ENCODE measurements at places on chromosomes 11 and 22.

DNA sequence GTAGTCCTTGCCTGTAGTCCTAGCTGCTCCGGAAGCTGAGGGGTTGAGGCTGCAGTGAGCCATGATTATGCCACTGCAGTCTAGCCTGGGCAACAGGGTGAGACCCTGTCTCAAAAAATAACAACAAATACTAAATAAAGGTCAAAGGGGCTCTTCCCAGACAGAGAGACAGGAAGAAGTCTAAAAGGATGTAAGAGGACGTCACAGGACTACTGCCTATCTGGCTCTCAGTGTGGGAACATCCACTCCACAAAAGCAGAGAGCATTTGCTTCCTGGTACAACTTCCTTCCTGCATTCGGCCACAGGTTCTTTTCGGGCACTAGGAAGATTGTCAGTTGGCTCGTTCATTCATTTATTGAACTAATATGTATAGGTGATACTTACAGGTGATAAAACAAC is 110.6 kb downstream of the SGSM3 start:
- no peak for DNase-seq

GRCh38 chr11:111019871-111020670 is 225.5 kb upstream of the POU2AF2 start:
- no peak for DNase-seq

DNA sequence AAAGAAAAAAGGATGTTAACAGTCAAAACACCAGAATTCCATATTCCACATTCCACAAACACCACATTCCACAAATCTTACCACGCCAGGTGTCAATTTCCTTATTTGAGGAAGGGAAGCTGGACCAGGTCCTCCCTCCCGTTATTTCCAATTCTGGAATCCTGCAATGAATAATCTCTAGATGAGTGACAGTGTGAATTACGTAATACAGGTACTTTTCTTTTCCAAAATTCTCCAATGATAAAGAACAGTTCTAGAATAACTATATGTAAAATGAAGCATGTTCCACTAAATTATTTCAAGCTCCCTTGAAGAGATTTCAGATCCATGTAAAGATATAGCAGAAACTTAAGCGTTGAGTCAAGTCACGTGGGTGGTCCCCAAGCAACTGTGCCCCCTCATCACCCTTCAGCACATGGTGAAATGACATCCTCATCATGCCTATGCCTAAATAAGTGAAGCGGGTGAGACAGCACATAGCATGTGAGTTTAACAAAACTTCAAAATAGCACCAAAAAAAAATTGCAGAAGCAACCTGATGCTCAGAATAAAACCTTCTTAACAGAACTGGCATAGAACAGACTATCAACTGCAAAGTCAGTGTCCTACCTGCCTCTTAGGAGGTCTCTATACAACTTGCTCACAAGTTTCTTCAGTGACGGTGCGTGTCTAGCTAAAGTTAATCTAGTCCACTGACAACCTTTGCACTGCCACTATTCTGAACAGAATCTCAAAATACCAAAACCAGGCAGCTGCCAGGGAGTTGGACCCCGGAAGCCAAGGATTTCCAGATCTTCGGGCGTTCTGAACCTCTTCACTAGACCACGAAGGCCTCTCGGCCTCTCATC is 876 bp downstream of the NFRKB start:
- DNase-seq: no peak

DNA sequence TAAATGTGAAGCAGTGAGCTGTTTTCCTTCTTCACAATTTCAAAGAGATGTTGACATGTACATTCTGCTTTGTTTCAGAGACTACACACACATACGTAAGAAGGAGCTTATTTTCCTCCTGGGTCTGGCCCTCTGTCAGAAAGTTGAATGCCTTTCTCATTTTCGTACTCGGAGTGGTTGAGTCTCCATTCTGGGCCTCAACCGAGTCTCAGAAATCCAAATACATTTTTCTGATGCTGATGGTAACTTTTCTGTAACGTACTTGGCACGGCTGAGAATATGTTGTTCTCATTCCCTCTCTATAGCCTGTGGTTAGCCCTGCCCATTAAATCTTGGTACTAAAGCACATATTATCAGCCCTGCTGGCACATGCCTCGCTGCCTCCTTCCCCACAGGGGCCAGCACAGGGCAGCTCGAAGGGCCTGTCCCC is 25.3 kb downstream of the PARVA start:
- no peak for DNase-seq

DNA sequence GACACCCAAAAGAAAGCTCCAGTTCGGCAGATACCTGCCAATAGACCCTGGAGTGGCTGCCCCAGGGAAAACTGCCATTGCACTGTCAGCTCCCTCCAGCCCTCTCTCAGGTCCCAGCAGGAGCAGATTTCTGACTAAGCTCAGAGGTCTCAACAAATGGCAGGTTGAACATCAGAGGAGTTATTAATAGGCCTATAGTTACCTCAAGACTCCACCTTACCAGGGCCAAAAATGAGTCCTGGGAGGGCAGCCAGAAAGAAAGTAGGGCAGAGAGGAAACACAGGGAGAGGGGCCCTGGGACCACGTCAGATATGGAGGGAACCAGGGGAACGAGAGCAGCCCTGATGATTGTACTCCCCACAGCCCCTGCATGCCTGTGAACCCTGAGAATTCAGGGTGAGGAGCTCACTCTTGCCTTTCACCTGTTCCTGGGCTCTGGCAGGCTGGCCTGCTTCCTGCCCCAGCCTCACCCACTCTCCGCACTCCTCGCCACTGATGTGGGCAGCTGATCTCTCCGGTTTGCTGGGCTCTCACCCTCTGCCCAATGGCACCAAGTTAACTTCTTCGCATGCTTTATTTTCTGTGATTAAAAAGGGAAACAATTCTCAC is 4.3 kb upstream of the RGL4 start:
- DNase-seq: no peak
